ENCODE measurements at places on chromosomes 7 and 10.

DNA sequence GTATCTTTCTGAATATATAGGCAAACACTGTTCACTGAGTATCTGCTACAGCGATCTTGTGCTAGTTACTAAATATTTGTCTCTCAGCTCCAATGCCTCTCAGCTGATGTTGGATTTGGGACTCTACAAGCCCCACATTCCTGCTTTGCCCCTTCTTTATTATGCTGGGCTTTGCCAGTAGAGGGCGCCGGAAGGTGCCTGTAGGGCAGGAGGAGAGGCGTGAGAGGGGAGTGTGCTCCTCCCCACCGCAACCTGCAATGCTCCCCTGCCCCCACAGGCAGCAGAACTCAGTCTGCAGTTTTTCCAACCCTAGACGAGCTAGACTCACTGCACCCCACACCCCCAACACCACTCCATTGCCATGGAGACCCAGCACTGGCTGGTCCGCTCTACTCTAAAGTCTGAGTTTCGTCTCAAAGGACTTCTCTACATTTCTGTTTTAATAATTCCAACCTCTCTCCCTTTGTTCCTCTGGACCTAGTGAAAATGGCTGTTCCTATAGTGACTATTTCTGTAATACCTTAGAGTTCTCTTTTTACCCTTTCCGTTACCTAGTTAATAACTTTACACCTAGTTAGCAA, 337.6 kb downstream of the CCSER2 start:
- no peak for DNase-seq

GRCh38 chr7:5523052-5523711, 99.5 kb upstream of the TNRC18 start:
- no peak for DNase-seq

DNA sequence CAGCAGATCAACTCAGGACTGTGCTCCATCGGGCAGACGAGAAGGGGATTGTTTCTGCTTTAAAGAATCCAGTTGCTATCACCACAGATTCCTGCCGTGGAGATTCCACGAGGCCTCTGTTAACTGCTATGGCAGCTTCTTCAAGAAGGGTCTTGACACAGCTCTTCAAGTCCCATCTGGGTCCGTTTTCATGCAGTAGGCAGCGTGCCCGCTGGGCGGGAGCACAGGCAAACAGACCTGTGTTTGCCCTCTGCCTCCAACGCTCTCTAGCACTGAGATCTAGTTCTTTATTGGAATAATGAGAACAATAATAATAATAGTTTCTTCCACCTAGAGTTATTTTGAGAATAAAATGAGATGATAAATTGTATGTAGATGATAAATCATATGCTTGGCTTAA, 127.2 kb upstream of the SP8 start:
- DNase-seq = no peak

DNA sequence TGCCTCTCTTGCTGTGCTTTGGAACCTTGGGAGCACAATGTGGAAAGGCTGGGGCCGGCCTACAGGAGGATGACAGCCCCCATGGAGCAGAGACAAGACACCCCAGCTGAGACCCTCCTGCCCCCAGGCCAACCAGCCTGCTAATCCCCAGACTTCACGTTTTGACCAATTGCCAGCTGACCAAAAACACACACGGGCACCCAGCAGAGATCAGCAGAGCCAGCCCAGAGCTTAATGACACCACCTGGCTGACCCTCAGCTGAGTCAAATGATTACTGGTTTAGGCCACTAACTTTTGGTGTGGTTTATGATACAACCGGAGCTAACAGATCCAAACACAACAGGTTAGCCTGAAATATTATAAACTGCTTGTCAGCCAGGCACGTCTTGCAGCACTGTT, 111.2 kb upstream of the KIF5B start:
- no peak for DNase-seq

GRCh38 chr10:6200734-6201515, 1.8 kb upstream of the PFKFB3 start:
- DNase-seq = no peak

- DNase-seq = no peak
Observed at GRCh38 chr7:55413442-55413841, 48.3 kb downstream of the LANCL2 start.

GRCh38 chr10:43407148-43407575, 1.8 kb downstream of the HNRNPF start:
- no peak for DNase-seq

GRCh38 chr7:78496096-78496630, 697.6 kb downstream of the PHTF2 start:
- no peak for DNase-seq
